Activated T-helper 1 cell treated with anti-CD3 and anti-CD28 coated beads, Interleukin-12 subunit alpha, Interleukin-12 subunit beta, Interleukin-2, Interleukin-4 antibody, amounts not matched to agents 30 ng/mL and 10 ng/mL and 1 ng/mL, durations not matched to agents 14 hours and 24 hours and 36 hours (primary cell): ENCODE measurements at places on chromosomes 13 and 19. TPM values are rescaled to one million over a fixed set of nuclear protein-coding genes. Genes with fewer than 3 reads are reported as not detected.

- no peak for DNase-seq
Observed at GRCh38 chr13:32627793-32628192, 41.5 kb downstream of the PDS5B start.

GRCh38 chr19:54325194-54325621, 12.2 kb upstream of the LILRA5 start:
- peak; percentile 27 for DNase-seq

- peak; percentile 45 for DNase-seq
Observed at GRCh38 chr19:13207846-13208671, 57.8 kb downstream of the IER2 start.

LRG1 gene
- 0.27 and 0.39 TPM in 2 replicates for total RNA-seq

DNA sequence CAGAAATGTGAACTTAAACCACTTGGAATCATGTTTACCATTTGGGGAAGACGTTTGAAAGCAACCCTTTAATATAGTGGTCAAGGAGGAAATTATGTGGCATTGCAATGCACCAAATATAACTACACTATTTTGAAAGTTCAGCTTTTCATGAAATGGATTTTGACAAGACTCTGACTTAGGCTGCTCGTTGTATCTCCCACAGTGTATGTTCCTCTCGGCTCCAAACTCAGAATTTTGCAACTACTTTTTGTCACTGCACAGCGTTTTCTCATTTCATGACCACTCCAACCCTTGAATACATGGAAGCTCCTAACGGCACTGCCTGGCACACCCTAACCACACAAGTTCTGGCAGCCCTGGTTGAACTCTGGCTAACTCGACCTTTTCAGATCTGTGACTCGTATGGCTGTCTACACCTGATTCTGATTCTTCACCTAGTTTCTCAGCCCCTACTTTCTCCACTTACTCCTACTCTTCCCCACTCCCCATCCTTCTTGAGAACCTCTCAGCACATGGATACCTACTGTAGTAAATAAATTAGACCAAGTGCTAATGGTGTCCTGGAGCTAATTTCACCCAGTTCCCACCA, 7.0 kb upstream of the POMP start:
- no peak for DNase-seq

- no peak for DNase-seq
Observed at GRCh38 chr13:98155475-98156109, 12.7 kb downstream of the FARP1 start.

- no peak for DNase-seq
Observed at GRCh38 chr19:10158071-10158470, 36.7 kb downstream of the DNMT1 start.

DNA sequence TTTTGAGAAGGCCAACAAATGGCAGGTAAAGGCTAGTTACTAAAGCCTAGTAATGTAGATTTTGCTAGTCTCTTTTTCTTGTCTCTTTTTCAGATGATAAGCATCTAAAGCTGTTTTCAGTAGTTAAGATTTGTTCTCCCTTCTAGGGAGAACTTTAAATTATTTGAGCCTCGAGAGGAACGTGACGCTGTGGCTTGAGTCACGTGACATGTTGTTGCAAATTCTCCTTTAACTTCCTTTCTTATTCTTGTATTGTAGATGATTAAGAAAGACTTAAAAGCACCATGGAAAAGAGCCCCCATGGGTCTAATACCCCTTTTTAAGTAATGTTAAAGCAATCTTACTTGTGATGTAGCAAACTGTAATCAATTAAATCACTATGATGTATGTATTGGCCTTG, 2698.7 kb downstream of the PCDH9 start:
- no peak for DNase-seq

- DNase-seq, result no peak
Observed at GRCh38 chr13:28401303-28402056, 93.4 kb downstream of the FLT1 start.

DNA sequence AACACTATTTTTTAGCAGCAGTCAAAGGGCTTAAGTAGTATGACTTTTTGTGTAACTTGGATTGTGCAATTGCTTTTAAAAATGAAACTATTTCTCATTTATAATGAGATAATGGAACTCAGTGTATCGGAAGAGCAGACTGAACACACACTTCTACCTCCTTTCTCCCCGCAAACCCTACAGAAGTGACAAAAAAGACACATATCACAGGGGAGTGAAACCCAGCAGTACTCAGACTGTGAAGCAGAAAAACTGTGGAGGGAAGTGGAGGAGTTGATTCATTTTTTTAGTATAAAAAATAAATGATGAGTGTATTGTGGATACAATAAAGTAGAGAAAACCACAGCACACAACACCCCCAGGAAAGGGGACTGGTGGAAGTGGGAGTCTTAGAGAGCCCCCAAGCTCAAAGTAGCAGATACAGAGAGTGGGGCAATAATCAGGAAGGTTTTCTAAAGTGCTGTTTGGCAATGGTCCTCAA, 9.7 kb downstream of the LPAR6 start:
- peak; percentile 24 for DNase-seq

CYP2F1 gene
- not detected in 2 replicates for total RNA-seq

DNA sequence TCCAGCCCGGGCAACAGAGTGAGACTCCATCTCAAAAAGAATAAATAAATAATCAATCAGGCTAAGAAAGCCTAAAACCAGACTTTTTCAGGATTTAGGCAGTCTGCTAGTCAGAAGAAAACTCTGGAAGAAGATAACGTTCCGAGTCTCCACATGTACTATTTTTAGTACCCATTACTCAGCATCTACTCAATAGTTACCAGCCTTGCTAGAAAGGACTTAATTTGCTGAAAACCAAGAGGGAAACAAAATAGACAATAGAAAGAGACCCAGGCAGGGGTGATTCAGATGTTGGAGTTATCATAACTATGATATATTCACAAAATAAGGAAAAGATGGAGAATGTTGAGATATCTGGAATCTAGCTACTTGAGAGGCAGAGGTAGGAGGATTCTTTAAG, 3.6 kb upstream of the LIN7B start:
- DNase-seq, result no peak

RNF225 gene
- 0.65 and 1.6 TPM in 2 replicates for total RNA-seq

SIGLEC5 gene
- total RNA-seq, result not detected in 2 replicates

GRCh38 chr19:57803594-57804325, 11.0 kb downstream of the ZNF552 start:
- DNase-seq, result no peak

DNA sequence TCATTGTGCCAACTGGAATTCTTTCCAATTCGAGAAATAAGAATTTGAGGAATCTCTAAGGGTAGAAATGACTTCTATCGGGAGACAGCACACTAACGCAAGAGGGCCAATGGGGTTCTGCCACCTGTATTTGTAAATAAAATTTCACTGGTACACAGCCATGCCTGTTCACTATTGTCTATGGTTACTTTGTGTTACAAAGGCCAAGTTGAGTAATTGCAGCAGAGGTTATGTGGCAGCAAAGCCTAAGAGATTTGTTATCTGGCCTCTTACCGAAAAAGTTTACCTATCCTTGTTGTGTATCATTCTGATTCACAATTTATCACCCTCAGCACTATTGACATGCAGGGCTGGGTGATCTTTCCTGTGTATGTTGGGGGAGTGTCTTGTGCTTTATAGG, 278.0 kb downstream of the KLF5 start:
- DNase-seq, result no peak

OR7A5 gene
- total RNA-seq, result not detected in 2 replicates

GRCh38 chr13:96200810-96201209, 110.9 kb downstream of the HS6ST3 start:
- no peak for DNase-seq

XRCC1 gene
- 27.4 and 28.7 TPM in 2 replicates for total RNA-seq

TNFRSF19 gene
- not detected in 2 replicates for total RNA-seq

ZNF324B gene
- total RNA-seq, result 14.3 and 15.1 TPM in 2 replicates

BRME1 gene
- 16.6 and 20.5 TPM in 2 replicates for total RNA-seq

- no peak for DNase-seq
Observed at GRCh38 chr19:33660410-33661124, 38.8 kb downstream of the CHST8 start.

GRCh38 chr13:98838776-98839175, 86.3 kb upstream of the SLC15A1 start:
- DNase-seq, result no peak

METTL21C gene
- not detected in 2 replicates for total RNA-seq

DNA sequence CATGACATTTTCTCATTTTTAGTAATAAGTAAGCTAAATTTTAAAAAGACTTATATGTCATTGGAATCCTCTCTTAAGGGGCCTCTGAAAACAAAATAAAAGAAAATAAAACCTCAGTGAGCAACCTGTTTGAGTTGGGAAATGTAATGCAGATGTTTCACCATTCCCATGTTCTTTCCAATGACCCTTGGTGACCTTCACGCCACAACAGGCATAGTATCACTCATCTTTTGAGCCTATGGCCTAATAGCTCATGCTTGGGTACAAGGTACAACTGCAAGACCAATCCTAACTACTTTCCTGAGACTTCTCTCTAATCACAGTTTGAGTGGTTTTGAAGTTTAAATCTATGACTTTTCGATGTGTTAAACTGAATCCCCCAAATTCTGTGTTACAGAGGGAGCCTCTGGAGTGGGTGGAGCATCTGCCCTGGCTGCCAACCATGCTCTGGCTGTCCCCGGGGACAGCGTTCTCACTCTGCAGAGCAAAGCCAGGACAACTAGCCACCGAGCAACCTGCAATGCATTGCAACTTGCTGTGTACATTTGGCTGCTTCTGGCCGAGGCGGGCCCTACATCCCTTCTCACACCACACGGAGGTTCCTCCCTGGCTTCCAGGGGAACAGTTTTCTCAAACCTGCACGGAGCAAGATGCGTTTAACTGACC, 307.9 kb upstream of the MAB21L1 start:
- DNase-seq, result no peak

SOHLH2 gene
- not detected in 2 replicates for total RNA-seq

CGB2 gene
- not detected in 2 replicates for total RNA-seq

DNA sequence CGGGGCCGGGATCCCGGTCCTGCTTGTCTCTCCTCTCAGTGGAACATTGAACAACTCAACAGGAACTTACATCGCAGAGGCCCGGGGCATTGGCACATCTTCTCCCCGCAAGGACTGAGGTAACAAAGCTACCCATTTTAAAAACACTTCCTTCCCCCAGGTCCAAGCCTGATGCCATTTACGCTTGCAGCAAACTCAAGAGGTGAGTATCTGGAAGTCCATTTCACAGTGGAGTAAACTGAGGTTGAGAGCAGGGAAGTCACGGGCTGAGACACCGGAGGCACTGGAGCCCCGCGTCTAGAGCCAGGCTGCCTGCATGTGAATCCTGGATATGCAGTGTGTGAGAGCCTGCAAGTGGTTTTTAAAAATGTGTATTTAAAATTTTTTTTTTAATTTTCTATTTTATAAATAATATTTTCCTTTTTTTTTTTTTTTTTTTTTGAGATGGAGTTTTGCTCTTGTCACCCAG, 492 bp upstream of the PGLYRP1 start:
- no peak for DNase-seq

DNA sequence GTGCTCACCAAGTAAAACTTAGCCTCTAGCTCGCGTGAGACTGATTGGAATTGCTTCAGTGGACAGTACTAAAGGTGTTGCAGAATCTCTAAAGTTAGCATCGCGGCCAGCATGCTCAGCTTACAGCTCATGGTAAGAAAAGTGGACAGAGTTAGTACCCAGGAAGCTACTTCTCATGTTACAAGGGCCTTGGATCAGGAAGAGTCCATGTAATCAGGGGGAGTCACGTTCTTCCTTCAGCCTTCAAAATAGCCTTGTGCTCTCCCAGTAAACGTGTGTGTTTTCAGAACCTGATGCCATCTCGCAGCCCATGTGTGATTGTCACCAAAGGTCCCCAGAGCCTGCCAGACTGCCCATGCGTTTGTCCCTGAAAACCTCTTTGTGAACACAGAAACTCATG, 195.8 kb upstream of the RNF113B start:
- DNase-seq, result no peak

GRCh38 chr19:15913384-15913783, 15.5 kb upstream of the CYP4F2 start:
- DNase-seq, result no peak

DNA sequence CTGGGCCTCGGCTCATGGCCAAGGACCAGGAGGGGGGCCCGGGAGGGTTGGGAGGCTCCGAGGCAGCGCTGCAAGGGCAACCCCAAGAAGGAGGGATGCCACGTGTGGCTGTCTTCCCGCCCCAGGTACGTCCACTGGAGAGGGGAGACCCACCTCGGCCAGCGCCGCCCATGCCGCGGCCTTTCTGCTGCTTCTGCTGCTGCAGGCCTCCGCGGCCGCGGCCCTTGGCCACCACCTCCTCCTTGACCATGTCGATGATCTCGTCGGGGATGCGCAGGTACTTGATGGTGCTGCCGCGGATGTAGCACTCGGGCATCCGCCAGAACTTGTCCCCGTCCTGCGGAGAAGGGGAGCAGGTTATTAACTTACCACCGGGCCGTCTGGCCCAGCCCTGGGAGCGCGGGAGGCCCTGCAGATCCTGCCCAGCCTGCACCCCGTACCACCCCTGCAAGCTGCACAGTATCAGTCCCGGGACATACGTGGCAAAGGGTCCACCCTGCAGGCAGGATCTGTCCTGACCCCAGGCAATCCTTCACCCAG, 13.3 kb downstream of the LSM4 start:
- no peak for DNase-seq

DNA sequence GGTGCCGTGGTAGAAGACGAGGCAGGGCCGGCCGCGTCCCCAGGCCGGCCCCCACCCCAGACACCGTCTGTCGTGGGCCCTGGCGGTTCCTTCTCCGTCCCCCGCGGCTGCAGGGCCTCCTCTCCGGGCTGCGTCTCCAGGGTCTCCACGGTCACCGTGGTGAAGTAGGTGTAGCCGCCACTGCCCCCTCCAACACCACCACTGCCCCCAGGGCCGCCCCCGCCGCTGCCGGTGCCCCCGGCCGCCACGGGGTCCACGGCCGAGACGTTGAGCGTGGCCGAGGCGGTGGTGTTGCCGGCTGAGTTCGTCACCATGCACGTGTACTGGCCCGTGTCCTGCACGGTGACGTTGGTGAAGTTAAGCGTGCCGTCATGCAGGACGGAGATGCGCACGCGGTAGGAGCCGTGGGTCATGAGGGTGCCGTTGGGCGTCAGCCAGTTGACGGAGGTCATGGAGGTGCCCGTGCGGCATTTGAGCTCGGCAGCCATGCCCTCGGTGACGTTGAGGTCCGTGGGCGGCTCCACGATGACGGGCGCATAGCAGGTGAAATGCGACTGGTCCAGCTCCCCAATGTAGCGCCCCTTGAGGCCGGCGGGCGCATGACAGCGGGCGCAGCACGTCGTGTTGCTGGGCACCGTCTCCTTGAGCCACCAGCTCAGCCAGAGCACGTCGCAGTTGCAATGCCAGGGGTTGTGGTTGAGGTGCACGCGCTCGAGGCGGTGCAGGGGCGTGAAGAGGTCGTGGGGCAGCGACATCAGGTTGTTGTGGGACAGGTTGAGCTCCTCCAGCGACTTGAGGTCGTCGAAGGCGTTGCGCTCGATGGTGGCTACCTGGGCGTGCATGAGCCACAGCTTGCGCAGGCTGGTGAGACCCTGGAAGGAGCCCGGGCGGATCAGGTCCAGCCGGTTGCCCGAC, 4.6 kb upstream of the ASPDH start:
- DNase-seq, result no peak

- peak; percentile 67 for DNase-seq
Observed at GRCh38 chr19:51690454-51691073, 2.6 kb upstream of the SPACA6 start.

DNA sequence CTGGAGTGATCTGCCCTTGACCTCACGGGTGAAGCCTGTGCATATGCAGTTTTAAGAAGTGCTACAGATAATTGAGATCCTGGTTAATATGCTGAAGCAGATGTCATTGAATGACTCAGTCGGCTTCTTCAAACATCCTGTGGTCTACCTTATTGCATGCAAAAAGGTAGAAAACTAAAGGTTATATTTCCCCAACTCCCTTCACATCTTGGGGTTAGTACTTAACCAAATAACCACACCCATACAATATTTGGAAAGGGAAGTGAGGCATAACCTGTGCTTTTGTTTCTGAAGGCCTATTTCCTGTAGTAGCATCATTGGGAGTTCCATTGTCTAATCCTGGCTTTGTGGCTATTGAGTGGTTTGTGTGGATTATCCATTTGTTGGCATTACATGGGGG, 58.3 kb downstream of the RAP2A start:
- no peak for DNase-seq
